Transverse colon (tissue), 4 donors: ENCODE measurements at places on chromosomes 13 and 19.
A peak's percentile ranks its signal among the peaks of the same experiment; 100 is the strongest.

DNA sequence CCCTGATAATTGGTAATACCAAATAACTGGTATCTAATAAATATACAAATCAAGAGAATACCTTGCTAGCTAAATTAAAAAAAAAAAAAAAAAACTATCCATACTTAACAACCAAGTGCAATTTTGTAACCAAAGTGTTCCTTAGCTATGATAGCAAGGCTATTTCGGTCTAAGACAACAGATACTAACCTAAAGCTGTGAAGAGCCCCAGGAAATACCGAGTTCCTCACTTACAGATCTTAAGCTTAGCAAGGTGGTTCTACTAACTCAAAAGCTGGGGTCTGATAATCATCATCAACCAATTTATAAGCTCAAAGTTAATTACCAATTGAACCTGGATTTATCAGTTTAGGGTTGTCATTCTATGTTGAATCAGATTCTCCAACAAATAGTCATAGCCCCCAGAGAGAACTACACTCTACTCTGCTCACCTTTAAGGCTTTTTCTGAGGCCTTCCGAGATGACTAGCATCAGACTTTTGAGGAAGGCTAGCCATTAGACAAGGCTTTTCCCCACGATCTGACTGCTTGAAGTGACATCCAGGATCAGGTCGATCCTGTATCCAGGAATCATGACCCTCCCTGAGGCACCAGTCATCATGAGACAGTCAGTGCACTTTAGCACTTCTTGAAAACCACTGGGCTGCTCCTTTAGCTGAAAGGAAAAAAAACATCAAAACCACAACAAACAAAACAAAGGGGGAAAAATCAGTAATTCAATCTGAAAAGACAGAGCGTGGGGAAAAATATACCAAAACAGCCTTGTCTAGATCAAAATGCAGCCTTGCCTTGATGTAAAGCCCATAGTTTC is 31.9 kb downstream of the INTS6 start:
- no peak for DNase-seq

GRCh38 chr13:103351035-103351828 is 285.0 kb upstream of the SLC10A2 start:
- peak; percentile 10 for DNase-seq

GRCh38 chr19:35767288-35768081 is 7.9 kb upstream of the ARHGAP33 start:
- DNase-seq: no peak

DNA sequence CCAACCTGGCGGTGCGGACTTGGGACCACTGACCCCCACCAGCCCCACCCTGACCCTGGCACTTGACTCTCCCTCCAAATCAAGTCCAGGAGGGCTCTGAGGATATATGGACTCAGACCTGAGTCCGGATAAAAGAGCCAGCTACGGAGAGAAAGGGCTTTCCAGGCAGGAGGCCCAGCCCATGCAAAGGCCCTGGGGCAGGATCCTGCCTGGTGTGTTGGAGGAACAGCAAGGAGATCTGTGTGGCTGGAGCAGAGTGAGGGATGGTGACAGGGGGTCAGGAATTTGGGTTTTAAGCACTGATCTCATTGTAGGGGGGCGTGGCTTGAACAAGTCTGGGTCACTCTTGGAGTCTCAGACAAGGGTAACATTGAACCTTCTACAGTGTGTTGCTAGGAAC is 474 bp upstream of the ZNRF4 start:
- no peak for DNase-seq

- no peak for DNase-seq
Observed at GRCh38 chr13:112185466-112185865, 118.5 kb downstream of the SOX1 start.

DNA sequence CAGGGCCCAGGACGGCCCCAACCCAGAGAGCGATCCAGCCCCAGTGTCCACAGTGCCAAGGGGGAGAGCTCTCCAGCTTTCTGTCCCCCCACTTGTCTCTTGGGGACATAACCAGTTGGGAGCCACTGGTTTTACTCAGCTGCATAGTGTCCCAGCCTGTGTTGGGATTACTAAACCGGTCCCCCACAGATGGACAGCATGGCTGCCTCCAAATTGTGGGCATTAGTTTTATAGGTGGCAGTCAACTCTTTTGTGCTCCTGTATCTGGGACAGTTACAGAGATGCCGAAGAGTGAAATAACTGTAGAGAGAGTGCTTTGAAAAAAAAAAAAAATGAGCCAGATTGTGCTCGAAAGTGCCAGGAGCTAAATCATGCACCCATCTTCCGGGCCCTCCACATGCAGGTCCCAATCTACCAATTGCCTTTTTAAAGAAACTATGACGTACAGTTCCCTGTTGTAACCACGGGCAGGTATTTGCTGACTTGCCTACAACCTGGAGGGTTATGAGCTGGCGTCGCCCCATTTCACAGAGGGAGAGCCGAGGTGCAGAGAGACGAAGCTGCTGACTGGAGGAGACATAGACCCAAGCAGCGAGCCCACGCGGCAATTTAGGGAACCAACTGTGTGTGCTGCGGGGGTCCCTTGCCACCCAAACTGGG is 2.4 kb upstream of the NFIC start:
- no peak for DNase-seq

- DNase-seq: peak; percentile 23
Observed at GRCh38 chr13:112141643-112142400, 74.9 kb downstream of the SOX1 start.

DNA sequence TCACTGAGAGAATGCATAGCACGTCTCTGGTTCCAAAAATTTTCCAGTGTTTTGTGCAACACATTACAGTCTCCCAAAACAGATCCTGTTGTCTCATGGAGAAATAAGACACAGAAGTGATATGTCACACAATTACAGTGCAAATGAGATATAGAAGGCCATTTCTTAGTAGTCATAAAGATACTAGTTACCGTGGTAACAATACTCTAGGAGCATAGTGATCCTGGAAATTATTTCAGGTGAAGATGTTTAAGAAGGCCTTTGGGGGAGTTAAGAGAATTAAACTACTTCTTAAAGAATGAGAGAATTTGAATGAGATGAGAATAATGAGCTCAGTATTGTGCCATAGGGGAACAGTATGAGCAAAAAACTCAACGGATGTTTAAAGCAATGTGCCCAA is 628.0 kb upstream of the MIR17HG start:
- no peak for DNase-seq

DNA sequence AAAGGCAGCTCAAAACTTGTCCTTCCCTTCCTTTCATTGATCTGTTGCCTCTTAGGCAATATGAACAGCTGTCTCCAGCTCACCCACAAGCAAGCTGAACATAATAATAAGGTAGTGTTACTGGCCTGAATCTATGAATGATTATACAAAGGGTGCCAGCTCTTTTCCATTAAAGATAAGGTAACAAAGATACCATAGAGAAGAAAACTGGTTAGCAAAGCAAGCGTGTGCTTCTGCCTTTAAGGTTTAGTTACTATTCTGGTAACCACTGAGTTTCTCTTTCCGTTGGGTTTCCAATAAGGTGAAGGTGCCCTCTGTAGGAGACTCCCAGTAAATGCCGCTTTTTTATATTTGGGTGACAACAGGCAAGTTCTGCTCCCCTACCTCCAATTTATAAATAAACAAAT is 12.1 kb upstream of the DACH1 start:
- no peak for DNase-seq

DNA sequence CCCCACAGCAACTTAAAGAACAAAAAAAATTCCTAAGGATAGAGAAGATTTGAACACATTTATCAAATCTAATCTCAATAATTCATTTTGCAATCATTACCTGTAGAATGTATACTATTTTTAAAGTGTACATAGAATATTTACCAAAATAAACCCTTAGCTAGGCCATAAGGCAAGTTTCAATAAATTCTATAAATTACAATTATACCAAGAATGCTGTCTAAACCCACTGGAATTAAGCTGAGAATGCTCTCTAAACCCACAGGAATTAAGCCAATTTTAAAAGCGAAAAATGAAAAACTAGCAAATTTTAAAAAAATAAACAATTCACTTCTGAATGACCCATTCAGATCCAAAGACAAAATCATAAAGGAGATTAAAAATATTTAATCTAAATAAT is 540.4 kb upstream of the NBEA start:
- no peak for DNase-seq

- no peak for DNase-seq
Observed at GRCh38 chr13:42865768-42866102, 84.4 kb downstream of the FAM216B start.

GRCh38 chr19:22607653-22608430 is 26.3 kb upstream of the ZNF492 start:
- DNase-seq: no peak

- DNase-seq: no peak
Observed at GRCh38 chr13:102631198-102631597, 34.4 kb downstream of the TPP2 start.

DNA sequence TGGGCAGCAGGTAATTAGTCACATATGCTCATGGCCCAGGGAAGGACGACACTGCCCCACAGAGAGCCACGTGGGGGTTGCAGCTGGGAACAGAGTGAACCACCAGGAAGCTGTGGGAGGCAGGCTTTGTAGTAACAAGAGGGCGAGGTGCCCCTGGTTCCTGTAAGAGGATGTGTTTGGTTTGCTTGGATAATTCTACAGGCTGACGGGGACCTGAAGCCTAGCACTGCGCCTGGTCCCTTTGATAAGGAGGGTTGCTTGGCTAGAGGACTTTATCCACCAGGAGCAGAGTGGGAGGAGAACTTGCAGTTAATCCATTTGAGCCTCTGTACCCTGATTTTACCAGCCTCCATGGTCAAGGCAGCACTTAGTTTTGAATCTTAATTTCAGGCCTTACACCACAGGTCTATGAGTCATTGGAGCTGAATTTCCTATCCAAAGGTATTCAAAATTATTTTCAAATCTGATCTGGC is 67.4 kb upstream of the CLDN10 start:
- no peak for DNase-seq

DNA sequence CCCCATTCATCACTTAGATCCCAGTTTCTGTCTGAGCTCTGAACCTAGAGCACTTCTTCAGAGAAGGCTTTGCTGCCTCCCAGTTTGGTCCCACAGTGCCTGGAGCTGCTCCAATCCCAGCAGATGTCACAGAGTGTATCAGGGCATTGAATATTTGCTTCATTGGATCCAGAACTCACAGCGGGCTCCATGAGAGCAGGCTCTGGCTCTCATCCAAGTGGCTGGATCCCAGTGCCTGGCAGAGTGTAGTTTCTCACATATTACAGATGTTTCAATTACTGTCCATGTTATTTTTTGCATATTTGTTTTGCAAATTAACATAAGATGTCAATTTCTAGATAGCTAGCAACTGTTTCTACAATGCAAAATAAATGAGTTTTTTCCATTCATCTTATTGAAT is 50.6 kb downstream of the MYO16 start:
- DNase-seq: no peak

DNA sequence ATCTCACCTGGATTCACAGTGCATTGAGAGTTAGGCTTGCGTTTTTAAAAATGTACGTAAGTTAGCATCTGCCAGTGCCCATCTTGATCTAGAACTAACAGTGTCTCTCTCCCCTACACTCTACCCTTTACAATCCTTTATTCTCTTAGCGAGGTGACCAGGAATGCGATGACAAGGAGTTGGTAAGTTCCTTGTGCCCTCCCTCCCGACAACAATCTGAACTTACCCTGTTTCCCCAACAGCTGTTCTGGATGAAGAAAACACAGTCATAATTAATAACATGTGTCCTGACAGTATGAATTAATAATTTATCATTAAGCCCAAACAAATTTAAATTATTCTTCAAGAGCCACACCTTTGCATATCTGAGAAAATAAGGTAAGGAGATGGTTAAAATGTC is 6.3 kb downstream of the TSHZ3 start:
- DNase-seq: no peak

GRCh38 chr19:13099073-13099999 is 3.3 kb downstream of the LYL1 start:
- peak; percentile 85 for DNase-seq

GRCh38 chr19:33520844-33521479 is 629 bp downstream of the PEPD start:
- DNase-seq: peak; percentile 38

GRCh38 chr19:1004204-1004802 is 4.1 kb downstream of the GRIN3B start:
- no peak for DNase-seq

- DNase-seq: no peak
Observed at GRCh38 chr19:2079076-2079864, 16.9 kb downstream of the MOB3A start.

DNA sequence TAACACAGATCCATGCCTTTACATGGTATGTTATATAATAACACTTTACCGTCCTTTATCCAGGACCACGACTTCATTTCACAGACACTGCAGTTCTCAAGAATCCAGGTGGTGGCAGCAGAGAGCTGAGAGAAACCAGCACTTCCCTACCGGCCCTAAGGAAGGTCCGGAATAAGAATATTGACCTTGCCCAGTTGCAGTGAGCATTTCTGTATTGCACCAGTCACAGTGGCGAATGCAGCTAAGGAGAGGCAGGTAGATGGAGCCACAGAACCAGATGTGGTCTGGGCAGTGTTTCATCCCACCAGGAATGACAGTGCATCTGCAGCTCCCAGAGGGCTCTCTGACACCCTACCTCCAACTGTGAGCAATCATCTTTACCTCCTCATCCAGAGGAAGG is 44.6 kb downstream of the ZNF787 start:
- peak; percentile 67 for DNase-seq

- no peak for DNase-seq
Observed at GRCh38 chr13:22169473-22169872, 498.6 kb downstream of the FGF9 start.

DNA sequence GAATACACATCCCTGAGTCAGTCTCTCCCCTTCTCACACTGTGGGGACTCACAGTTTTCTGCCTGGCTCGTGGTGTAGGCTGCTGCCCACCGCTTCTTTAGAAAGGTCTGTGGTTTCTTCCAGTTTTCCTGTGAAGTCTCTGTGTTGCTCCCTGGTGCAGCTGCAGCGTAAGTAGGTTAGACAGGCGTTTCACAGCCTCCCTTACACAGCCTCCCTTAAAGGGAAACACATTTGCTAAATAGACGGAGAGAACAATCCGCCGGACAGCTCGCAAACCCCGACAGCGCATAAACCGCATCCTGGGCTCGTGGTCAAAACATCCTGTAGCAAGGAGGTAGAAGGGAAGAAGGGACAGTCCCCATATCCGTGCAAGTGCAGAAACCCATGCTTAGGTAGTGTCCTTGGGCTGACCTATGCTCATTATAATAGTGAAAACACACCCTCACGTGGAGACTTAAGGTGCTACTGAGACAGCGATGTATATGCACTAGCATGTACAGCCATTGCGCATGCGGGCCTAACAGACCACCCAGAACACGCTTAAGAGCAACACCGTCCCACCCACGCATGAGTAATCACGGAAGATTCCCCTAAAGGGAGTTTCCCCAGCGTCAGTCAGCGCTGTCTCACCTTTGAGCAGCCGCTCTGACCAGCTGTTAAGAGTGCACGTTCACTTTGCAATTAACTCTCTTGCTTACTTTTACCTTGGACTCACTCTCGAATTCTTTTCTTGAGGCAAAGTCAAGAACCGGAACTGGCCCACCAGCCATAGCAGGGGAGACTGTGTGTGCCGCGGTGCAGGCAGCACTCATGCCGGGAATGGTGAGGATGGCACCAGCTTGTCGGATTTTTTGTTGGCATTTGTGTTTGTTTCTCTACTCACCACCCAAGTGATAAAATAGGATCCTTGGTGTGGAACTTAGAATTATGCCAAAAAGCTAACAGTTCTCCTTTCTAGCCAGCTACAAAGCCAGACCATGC is 16.6 kb downstream of the SIGLEC8 start:
- DNase-seq: peak; percentile 73

GRCh38 chr13:93932901-93933300 is 546.6 kb downstream of the DCT start:
- no peak for DNase-seq
